ENCODE measurements at places on chromosomes 6 and 20. TPM values are rescaled to one million over a fixed set of nuclear protein-coding genes. Genes with fewer than 3 reads are reported as not detected.

RNF39 gene
- not detected for total RNA-seq

DNA sequence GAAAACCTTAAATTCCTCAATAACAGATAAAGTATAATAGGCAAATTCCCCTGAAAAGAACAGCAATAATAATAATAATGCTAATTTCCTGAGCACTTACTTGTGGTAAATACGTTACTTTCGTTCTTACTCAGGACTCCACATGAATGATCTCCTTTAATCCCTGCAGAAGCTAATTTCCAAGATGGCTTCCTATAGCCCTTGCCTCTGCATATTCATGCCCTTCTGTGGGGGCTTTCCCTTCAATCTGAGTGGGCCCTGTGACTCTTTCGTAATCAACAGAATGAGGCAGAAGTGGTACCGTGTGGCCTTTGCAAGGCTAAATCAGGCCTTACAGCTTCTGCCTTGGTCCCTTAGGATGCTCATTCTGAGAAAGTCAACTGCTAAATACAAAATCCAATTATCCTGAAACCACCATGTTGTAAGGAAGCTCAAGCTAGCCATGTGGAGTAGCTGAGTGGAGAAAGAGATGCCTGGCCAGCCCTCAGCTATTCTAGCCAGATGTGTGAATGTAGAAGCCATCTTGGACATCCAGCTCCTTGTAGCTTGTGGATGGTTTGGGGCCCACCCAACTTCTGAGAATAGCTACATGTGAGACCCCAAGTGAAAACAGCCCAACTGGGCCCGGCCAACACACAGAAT is 50.5 kb downstream of the MCUR1 start:
- DNase-seq: no peak

DNA sequence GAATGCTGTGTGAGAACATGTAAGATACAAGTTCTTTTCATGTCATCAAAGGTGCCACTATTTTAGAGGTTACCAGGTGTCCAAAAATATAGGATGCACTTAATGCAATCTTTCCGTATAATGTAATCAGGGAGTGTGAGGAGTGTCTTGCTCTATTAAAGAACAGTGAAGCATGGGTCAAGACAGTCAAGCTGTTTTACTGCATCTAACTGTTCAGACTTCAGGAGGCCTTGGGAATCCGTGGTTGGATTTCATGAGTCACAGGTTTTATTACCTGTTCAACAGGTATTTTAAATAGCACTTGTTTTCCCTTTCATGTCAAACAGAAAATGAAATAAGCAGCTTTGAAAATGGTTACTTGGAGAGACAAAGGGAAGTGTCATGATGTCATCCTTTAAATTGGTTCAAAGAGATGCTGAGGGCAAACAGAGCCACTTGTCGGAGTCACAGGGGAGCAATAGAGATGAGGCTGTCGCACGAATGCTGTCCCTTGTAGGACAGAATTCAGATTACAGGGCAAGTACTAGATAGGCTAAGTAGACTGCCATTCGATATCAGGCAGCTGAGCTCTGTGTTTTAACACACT is 621.5 kb downstream of the QKI start:
- no peak for DNase-seq

DNA sequence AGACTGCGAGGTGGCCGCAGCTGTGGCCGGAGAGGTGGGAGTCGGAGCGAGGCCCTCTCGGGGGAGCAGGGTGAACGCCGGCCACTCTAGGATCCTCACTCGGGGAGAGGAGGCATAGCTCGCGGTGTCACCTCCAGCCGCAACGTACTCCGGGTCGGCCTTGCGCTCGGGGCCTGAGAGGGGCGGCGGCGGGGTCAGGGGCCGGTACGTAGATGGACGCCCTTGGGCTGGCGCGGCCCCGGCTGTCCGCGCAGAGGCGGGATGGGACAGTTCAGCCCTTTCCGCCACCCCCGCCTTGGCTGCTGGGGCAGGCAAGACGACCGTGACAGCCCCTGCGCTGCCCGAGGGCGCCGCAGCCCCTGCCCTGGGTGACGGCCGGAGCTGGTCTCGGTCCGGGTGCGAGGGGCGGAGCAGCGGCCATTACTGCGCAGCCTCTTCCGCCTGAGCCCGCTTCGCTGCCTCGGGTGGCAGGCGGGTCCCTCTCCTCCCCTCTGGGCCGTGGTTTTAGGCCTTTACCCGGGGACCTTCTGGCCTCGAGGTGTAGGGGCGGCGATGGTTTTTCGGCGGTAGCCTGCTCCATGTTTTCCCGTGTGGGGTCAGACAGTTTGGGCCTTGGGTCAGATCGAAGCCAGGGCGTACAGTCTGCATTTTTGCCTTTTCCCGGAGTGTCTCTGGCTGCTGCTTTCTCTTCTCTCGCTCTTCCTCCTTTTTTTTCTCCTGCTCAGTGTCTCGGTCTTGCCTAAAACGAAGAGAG is 405 bp downstream of the RNF146 start:
- peak; percentile 78 for DNase-seq

DNA sequence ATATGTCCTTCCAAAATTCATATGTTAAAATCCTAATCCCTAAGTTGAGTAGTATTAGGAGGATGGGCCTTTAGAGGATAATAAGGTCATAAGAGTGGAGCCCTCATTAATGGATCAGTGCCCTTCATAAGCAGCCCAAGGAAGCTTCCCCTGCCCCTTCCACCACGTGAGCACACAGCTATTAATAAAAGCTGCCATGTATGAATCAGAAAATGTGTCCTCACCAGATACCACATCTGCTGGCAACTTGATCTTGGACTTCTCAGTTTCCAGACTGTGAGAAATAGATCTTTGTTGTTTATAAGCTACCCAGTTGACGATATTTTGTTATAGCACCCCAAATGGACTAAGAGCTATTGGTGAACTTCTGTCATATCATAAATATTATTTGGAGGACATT is 207.7 kb upstream of the HDDC2 start:
- DNase-seq: no peak

- DNase-seq: no peak
Observed at GRCh38 chr6:18011287-18011686, 23.9 kb upstream of the KIF13A start.

- DNase-seq: no peak
Observed at GRCh38 chr6:98644063-98644462, 190.3 kb upstream of the POU3F2 start.

- peak; percentile 44 for DNase-seq
Observed at GRCh38 chr20:47704746-47705496, 80.4 kb downstream of the SULF2 start.

MEP1A gene
- total RNA-seq: not detected

DNA sequence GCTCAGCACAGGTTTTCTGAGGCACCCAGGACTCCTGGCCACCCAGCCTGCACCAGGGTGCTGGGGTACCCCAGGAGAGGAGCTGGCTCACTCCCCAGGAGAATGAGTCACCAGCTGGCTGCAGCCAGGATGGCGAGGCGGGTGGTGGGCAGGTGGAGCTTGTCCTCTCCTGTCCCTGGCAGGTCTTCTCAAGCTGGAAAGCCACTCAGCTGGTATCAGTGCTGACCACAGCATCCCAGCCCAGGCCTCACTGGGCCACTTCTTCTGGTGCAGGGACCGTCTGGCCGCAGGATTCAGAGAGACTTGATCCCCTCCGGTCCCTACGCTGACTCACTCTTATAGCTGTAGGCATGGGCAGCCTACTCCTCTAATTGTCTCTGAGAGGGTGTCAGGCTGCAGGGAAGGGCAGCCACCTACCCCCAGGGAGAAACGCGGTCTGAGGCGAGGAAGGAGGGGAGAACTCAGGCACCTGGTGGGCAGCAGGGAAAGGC is 22.2 kb downstream of the TFEB start:
- peak; percentile 81 for DNase-seq

- DNase-seq: no peak
Observed at GRCh38 chr6:31819871-31820299, 4.5 kb downstream of the HSPA1A start.

All from left ventricle myocardium superior (tissue), 1 donor.